Stimulated activated CD4-positive, alpha-beta T cell treated with anti-CD3 and anti-CD28 coated beads, TNF-alpha, amount 100 ng/mL, for 24 hours (primary cell): ENCODE measurements at places on chromosomes 16 and 17.

DNA sequence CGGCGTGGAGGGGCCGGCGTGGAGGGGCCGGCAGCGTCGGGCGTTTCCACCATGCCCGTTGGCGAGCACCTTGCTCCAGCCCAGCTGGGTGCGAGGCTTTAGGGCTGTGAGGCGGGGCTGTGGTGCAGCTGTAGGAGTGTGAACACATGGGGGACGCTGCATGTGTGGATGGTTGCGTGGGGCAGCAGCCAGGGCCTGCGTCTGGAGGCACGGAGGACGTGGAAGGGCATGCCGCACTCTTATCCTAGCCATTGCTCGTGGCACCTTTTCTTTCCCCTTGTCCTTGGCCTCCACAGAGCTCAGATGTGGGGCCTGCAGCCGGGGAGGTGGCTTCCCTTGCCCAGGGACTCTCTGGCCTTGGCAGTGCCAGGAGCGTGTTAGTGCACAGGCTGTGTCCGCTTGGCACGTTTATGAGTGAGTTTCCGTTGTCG is 47.8 kb downstream of the PDPK1 start:
- DNase-seq: no peak

DNA sequence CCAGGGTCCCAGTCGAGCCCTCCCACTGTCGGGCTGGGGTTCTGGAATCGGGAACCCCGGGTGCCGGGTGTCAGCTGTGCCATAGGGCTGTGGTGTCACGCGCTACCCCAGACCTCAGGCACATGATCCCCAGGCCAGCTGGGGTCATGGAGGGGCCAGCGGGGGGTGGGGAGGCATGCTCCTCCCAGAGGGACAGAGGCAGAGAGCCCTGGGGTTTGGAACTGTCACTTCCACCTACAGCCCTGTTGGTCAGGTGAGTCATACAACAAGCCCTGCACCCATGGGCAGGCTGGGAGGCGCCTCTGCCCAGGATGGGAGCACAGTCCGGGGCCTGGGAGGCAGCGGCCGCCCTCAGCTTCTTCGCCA is 63.0 kb downstream of the BAIAP2 start:
- no peak for DNase-seq

- no peak for DNase-seq
These were observed 51.4 kb upstream of the SLC25A19 start for GRCh38 chr17:75340631-75341030.

GRCh38 chr16:2096853-2097595 is 38.7 kb downstream of the PKD1 start:
- no peak for DNase-seq

- no peak for DNase-seq
These were observed 16.6 kb upstream of the PDXDC1 start for GRCh38 chr16:14958323-14958600.

DNA sequence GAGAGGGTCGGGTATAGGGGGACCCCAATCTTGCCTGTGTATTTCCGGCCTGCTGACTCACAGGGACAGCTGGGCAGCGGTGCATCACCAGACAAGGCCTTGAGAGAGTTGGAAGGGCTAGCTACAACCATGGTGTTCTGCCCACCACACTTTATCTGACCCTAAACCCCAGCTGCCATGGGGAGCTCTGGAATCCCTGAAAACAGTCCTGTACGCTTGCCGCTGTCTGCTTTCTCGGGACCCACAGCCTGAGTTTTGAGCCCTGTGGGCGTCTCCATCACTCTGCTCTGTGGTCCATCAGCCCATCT is 100.4 kb upstream of the GSE1 start:
- DNase-seq: no peak

DNA sequence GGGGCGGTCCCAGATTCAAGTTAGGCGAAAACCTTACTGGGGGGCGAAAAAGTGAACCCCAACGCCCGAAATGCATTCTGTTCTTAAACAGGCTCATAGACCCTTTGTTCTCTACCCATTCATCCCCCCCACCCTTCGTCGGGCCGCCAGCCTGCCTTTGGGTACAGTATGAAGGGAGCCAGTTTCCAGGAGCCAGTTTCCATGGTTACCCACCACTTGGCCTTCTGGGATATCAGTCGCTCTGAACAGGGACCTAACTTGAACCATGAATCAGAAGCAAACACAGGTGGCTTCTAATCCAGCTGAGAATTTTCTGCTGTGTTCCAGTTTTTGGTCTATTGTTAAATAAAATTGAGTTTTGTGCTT is 532 bp downstream of the DHX40 start:
- DNase-seq: peak; percentile 35

GRCh38 chr16:68238029-68238345 is 2.1 kb upstream of the ESRP2 start:
- no peak for DNase-seq

GRCh38 chr16:52068447-52069074 is 478.4 kb downstream of the TOX3 start:
- no peak for DNase-seq

- peak; percentile 84 for DNase-seq
These were observed 4.8 kb upstream of the ITGA3 start for GRCh38 chr17:50051082-50051576.

GRCh38 chr16:50826797-50827316 is 85.0 kb downstream of the CYLD start:
- no peak for DNase-seq

DNA sequence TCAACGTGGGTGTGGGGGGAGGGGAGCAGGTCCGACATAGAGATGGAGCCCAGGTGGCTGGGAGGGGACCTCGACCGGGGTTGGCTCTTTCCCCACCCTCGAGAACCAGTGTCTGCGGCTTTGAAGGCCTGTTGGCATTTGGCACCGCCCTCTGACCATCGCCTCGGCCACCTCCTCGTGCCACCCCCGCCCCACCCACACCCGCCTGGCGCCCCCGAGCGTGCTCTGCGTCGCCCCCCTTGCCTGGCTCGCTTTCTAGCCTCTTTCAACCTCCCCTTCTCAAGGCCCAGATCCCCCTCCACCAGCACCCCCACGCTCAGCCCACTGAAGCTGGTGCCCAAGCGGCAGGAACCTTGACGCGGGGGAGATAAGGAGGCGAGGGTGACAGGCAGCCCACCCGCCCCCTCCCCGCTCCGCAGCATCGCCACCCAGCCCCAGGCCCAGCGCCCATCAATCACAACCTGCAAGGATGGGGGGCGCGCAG is 619 bp downstream of the CACNB1 start:
- no peak for DNase-seq

- no peak for DNase-seq
These were observed 184.6 kb downstream of the ZNF423 start for GRCh38 chr16:49671333-49671732.

DNA sequence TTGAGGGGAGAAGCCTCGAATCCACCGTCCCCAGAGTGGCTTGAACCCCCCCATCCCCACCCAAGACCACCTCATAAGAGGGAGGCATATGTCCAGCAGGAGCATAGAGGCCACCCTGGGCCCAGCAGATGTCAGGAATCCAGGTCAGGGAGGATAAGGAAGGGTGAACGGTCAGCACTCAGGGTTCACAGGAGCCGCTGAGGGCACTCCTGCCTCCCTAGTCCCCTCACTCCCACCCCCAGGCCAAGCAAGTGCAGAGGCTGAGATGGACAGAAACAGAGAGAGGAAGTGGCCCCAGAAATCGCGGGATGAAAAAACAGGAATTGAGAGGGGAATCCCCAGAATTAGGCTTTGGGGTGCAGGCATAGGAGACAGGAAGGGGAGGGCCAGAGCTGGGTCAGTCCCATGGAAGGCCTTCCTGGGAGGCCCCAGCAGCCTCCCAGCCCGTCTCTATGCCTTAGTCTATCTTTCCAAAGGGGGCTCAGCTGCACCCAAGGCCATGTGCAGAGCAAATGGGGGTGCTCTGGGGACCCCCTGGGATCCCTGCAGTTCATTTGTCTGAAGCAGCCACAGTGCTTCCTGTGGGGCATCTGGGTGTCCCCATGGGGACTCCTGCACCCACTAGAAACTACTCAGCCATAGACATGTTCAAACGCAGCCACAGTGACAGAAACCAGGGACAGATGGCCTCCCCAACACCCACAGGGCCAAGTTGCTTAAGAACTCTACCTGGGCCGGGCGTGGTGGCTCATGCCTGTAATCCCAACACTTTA is 1.7 kb downstream of the CMTM3 start:
- no peak for DNase-seq

DNA sequence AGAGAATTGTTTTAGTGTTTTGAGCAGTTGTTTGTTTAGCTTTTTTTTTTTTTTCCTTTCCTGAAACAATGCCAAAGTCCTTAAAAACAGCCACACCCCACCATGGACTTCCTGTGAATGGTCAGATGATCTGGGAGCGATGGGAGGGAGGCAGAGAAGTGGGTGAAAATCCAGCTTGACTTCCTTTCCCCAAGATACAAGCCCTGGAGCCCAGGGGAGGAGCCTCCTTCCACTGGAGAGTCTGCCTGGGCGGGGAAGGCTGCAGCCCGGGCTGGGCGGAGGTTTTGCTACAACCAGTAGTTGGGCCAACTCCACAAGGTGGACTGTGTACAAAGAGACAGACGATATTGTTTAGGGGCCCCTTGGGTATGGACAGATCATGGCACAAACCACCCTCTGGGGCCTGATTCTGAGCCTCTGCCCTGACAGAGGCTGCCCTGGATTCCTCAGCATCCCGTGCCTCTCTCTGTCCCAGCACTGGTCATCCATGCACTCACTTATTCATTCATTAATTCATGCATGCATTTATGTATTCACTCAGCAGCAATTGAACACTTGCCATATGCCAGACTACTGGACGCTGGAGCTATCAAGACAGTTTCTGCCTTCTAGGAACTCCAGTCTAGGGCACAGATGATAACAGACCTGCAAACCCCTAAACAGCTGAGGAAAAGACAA is 29.8 kb downstream of the WSB1 start:
- no peak for DNase-seq

DNA sequence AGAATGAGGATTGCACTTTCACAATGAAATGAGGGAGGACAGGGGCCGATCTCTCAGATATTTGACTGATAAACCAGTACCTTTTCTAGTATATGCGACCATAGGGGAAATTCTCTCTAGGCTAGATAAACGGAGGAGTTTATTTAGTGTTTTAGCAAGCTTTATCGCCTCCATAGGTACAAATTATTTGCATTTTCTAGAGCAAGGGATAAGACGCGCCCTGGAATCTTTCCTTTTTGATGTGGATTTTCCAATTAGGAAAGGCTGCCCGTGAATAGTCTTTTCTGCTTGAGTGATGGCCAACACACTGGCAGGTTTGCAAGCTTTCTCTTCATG is 351 bp upstream of the GDPD1 start:
- no peak for DNase-seq

- DNase-seq: no peak
These were observed 2.1 kb downstream of the ESRP2 start for GRCh38 chr16:68233835-68234187.

DNA sequence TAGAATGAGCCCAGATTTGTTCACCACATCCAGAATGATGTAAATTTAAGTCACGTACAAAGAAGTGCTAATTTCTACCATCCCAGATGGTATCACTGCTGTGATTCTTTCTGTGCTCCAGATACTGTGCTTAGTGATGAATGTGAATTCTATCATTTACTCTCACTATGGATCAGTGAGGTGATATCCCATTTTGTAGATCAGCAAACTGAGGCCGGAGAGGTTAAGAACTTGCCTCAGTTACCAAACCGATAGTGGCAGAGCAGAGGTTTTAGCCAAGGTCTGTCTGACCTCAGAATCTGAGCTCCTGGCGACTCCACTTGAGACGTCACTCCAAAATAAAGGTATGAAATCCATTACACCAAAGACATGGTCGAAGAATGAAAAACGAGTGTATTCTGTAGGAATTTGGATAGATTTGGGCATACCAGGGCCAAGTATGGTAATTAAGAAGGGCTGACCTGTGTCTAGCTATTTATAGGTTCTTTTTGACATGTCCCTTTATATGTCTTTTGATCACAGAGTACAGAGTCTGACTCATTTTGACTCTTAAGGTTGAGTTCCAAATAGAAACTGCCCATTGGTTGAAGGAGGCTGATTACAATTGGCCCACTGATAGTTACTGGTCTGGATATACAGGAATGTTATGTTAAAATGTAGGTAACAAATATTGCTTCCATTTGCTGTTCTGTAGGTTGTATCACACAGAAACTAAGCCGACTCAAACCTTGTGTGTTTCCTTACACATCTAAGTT is 10.0 kb downstream of the MAP2K6 start:
- no peak for DNase-seq

DNA sequence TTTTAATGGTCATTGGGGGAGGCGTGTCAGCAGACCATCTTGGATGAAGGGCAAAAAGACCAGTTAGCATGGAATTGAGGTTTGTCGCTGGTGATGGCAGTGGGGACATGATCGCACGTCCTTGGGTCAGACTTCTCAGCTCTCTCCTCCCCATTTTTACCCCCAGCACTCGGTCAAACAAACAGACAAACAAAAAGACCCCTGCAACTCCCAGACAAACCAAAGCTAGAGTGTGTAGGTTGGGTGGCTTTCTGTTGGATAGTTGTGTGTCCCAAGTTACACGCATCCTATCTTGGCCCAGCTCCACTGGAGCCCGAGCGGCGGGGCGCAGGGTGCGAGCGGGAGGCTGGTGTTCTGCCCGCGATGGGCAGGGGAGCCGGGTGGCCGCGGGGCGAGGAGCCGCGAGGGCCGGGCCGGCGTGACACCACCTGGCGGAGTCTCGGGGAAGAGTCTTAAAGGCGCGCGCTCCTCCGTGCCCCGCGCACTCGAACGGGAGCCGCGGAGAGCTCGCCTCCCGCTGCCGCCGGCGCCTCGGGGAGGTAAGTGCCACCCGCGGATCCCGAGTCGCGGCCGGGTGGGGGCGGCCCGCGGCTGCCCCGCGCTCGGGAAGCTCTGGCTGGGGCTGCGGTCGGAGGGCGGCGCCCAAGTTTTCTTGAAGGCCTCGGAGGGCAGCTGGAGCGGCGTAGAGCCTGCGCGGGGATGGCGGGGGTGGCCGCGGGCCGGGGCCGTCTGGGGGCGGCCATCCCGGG is 18.5 kb upstream of the NTN1 start:
- DNase-seq: no peak

- DNase-seq: no peak
These were observed 12.0 kb upstream of the SLC16A5 start for GRCh38 chr17:75075597-75076336.

DNA sequence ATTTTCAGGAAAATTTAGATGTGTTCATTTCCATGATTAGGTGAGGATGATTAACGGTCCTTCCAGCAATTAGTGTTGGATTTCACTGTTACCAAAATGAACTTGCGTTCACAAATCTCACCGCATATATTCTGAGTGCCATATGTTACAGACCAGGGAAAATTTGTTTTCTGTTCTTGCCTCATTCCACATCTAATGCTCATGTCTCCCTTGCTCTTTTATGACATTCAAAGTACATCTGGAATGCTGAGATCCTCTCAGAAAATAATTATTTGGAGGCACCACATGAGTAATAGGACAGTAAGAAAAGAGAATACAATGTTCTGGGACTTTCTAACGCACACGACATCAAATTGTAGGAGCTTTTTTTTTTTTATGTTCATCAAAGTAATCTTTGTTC is 406.5 kb downstream of the SHISA9 start:
- no peak for DNase-seq

GRCh38 chr17:1638171-1638590 is 7.4 kb downstream of the SCARF1 start:
- no peak for DNase-seq

- DNase-seq: no peak
These were observed 4.6 kb downstream of the COL1A1 start for GRCh38 chr17:50196826-50197225.

- peak; percentile 62 for DNase-seq
These were observed 3.6 kb downstream of the ZNF267 start for GRCh38 chr16:31876951-31877828.

GRCh38 chr17:81844887-81845286 is 10.0 kb upstream of the PPP1R27 start:
- no peak for DNase-seq
